ENCODE measurements at places on chromosomes 16 and 17.

GRCh38 chr16:51390877-51391276 lies 239.8 kb upstream of the SALL1 start:
- no peak for DNase-seq

GRCh38 chr16:53018834-53019416 lies 33.8 kb downstream of the CHD9NB start:
- DNase-seq, result no peak

- no peak for DNase-seq
These were observed 24.5 kb upstream of the SPPL2C start for GRCh38 chr17:45820052-45820780.

DNA sequence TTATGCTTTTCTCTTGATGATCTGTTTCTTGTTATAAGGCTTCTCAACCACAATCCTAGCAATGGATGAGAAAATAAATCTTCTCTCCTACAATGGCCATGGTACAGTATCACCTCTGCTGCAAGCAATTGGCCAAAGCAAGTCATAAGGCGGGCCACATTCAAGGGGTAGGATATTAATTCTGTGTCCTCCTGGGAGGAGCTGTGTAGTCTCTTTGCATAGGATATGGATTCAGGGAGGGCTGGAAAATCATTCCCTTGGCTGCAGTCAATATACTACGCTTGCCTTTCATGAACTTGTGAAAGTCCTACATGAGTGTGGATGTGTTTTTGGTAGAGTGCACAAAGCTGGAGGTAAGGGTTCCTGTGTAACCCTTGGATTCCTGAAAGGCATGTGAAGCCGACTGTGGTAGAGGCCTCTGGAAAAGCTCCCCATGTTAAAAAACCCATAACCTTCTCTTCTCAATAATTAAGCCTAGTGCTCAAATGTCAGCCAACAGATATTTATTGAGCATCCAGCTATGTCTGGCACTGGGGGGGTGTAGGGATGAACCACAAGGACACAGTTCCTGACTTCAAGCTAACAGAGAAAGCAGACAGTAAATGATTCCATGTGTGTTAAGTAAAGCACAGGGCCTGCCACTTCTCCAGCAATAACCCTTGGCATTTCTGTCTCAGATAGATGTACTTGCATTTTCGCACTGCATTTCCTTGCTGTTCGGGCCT lies 147.6 kb upstream of the HS3ST3A1 start:
- no peak for DNase-seq

DNA sequence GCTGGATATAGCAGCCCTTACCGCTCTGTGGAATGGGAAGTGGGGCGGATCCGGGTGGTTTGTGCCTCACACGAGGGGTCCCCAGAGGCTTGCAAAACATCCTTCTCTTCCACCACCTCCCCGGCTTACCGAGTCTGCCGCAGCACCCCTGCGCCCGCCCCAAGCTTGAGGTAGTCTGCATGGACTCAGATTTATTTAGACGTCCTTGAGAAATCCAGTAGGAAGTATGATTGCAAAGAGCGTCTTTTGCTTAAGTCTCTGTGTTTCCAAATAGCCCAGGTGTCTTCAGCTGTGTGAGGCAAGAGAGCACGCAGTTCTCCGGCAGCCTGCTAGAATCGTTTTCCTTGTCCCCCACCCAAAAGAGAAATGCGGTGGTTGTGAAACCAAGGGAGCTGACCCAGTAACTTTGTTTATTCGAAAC lies 2.4 kb downstream of the KIAA0513 start:
- no peak for DNase-seq
